ENCODE measurements at places on chromosomes 2 and 18. TPM values are rescaled to one million over a fixed set of nuclear protein-coding genes. Genes with fewer than 3 reads are reported as not detected.

DNA sequence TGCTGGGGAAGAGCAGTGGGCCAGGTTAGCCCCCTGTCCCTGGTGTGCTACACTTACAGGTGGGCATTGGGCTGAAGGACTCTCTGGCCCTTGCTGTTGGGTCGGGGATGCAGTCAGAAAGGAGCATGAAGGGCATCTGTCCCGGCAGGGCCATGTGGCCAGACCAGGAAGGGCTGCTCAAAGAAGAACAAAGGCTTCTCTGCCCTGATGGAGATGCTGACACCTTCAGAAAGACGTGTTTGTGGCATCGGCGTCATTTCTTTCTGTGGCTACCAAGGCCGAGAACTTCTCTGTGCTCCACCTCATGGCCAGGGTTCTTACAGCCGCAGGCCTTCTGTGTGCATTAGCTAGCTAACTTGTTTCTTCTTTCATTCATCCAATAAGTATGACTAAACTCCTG, 239.1 kb downstream of the FAM210A start:
- H3K27me3 ChIP-seq, result no peaks in the 10 kb centered on the region
- no peak overlapping the region for H3K27ac ChIP-seq
- no peak for DNase-seq
- H3K4me3 ChIP-seq, result no peak overlapping the region
- no peaks in the 10 kb centered on the region for H3K4me1 ChIP-seq

- H3K27ac ChIP-seq, result no peak overlapping the region
- no peaks in the 10 kb centered on the region for H3K27me3 ChIP-seq
- no peak for DNase-seq
- H3K36me3 ChIP-seq, result no peaks in the 10 kb centered on the region
Measured at GRCh38 chr2:71925268-71926088, 222.2 kb downstream of the CYP26B1 start.

DNA sequence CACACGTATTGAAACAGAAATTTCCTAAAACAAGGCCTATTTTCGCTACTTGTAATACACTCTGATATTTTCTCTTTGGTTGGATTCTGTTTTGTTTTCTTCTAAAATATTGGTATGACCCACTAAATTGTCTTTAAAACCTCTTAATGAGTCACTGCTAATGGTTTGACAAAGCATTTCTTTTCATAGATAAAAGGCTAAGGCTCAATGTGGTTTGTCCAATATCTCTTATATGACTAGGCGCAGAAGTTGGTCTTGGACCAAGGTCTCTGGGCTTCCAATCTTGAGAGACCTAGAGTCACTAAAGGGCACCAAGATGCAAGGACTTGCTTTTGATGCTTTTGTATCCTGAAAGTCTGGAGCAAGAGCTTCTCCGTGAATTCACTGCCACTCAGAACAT, 498.2 kb upstream of the TCF4 start:
- H3K4me3 ChIP-seq, result no peak overlapping the region
- no peak for DNase-seq
- H3K27ac ChIP-seq, result no peak overlapping the region
- no peaks in the 10 kb centered on the region for H3K36me3 ChIP-seq

GRCh38 chr2:110104025-110104771, 11.4 kb downstream of the MALL start:
- no peak overlapping the region for H3K4me3 ChIP-seq
- H3K36me3 ChIP-seq, result no peaks in the 10 kb centered on the region
- H3K4me1 ChIP-seq, result peaks cover 71% of the 10 kb centered on the region
- peak overlapping the region; percentile 87 for H3K27ac ChIP-seq
- DNase-seq, result peak; percentile 59
- H3K27me3 ChIP-seq, result no peaks in the 10 kb centered on the region

- peaks cover 14% of the 10 kb centered on the region for H3K27me3 ChIP-seq
- H3K4me1 ChIP-seq, result no peaks in the 10 kb centered on the region
- no peak overlapping the region for H3K27ac ChIP-seq
- no peaks in the 10 kb centered on the region for H3K36me3 ChIP-seq
Measured at GRCh38 chr2:239009589-239009961, 161.7 kb downstream of the TWIST2 start.

- no peaks in the 10 kb centered on the region for H3K27me3 ChIP-seq
- no peak overlapping the region for H3K27ac ChIP-seq
- DNase-seq, result peak; percentile 50
- H3K4me1 ChIP-seq, result peaks cover 8% of the 10 kb centered on the region
- H3K4me3 ChIP-seq, result no peak overlapping the region
- H3K36me3 ChIP-seq, result no peaks in the 10 kb centered on the region
Measured at GRCh38 chr2:70678576-70679143, 89.3 kb downstream of the ADD2 start.

DNA sequence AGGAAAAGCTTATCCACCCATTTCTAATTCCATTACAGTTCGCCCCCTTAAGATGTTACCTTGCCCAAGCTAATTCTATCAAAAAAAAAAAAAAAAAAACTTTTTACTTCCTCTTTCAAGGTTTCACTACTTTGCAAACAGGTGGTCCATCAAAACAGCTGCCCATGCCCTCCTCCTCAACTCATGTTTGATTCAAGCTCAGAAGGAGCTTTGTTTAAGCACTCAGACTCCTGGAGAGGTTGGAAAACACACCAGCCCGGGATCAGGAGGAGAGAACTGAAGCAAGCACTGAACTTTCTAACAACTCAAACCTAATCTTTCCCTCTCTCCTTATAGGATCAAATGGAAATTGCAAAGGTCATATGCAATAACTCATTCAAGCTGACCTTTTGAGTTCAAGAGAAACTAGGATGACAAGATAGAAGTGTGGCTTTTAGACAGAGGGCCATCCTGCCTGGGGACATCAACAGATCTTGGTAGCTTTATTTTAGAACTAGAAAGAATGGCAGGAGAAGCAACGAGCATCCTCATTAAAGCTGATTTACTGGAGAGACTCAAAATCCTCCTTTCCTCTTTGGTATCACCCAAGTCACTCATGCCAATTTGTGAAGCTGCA, 28.3 kb upstream of the FZD7 start:
- H3K4me3 ChIP-seq, result no peak overlapping the region
- no peaks in the 10 kb centered on the region for H3K27me3 ChIP-seq
- no peaks in the 10 kb centered on the region for H3K36me3 ChIP-seq
- no peak overlapping the region for H3K27ac ChIP-seq

- H3K4me3 ChIP-seq, result no peak overlapping the region
- H3K27ac ChIP-seq, result no peak overlapping the region
- DNase-seq, result peak; percentile 33
Measured at GRCh38 chr2:23605236-23605635, 220.3 kb downstream of the KLHL29 start.

DNA sequence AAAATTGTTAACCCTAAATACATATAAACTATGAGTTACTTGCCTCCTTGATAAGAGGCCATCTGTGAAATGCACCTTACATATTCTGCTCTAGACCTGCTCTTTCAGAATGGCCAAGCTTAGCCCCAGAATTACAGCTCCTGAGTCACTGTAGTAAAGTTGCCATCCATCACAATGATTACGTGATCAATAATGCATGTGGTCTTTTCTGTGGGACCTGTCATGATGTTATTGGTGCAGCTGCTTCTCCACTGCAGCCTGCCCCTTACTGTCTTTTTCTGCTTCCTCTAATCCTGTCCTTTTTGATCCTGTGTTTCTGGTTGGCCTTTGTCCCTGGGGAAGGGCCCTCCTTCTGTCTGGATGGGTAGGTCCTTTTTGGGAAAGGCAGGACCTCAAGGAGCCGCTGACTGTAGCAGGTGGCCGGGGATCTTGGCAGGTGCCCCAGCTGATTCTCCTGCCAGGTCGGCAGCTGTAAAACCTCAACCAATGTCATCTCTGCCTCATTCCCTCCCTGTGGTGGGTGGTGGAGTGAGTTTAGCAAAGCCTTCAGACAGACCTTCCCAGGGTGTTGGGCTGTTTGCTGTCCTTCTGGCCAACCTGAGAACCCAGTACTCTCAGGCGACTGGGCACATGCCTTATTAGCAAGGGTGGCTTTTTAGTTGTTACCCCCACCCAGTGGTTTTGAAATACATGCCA, 126.2 kb upstream of the EML6 start:
- H3K36me3 ChIP-seq, result peaks cover 19% of the 10 kb centered on the region
- peaks cover 77% of the 10 kb centered on the region for H3K4me1 ChIP-seq
- H3K4me3 ChIP-seq, result no peak overlapping the region
- H3K27me3 ChIP-seq, result no peaks in the 10 kb centered on the region
- no peak for DNase-seq

DNA sequence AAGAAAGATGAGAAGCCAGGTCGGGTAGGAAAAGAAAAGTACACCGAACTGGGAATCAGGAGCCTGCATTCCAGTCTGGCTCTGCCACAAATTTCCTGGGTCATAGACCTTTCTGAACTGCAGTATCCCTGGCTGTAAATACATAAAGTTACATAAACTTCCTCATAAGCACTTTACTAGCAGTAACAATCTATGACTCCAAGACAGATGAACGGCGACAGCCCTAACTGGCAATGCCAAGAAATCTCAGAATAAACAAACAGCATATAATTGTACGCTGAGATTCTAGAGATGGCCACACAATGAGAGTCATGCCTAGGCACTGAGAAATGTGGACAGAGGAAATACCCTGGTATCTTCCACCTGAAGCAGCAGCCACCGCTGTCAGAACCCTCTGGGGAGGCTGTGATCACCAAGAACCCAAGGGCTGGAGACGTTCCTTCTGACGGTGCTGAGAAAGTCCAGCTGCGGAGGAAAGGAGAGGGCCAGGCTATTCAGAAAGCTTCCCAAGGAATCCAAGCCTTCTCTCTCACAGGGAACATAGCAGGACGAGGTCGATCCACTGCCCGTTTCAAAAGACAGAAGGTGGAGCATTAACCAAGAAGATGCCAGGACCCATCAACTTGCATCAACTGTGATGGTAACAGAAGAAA, 89.3 kb upstream of the SLC66A3 start:
- no peak overlapping the region for H3K4me3 ChIP-seq
- H3K27me3 ChIP-seq, result no peaks in the 10 kb centered on the region
- no peak for DNase-seq
- no peaks in the 10 kb centered on the region for H3K36me3 ChIP-seq
- no peaks in the 10 kb centered on the region for H3K4me1 ChIP-seq

GRCh38 chr18:72799106-72799505, 68.7 kb downstream of the NETO1 start:
- no peak overlapping the region for H3K27ac ChIP-seq
- H3K36me3 ChIP-seq, result no peaks in the 10 kb centered on the region
- no peaks in the 10 kb centered on the region for H3K4me1 ChIP-seq
- H3K27me3 ChIP-seq, result no peaks in the 10 kb centered on the region
- H3K4me3 ChIP-seq, result no peak overlapping the region

GRCh38 chr2:177235855-177236437, 23.4 kb downstream of the HNRNPA3 start:
- H3K27me3 ChIP-seq, result no peaks in the 10 kb centered on the region
- no peak for DNase-seq
- H3K36me3 ChIP-seq, result peaks cover 43% of the 10 kb centered on the region
- H3K4me1 ChIP-seq, result peaks cover 72% of the 10 kb centered on the region

DNA sequence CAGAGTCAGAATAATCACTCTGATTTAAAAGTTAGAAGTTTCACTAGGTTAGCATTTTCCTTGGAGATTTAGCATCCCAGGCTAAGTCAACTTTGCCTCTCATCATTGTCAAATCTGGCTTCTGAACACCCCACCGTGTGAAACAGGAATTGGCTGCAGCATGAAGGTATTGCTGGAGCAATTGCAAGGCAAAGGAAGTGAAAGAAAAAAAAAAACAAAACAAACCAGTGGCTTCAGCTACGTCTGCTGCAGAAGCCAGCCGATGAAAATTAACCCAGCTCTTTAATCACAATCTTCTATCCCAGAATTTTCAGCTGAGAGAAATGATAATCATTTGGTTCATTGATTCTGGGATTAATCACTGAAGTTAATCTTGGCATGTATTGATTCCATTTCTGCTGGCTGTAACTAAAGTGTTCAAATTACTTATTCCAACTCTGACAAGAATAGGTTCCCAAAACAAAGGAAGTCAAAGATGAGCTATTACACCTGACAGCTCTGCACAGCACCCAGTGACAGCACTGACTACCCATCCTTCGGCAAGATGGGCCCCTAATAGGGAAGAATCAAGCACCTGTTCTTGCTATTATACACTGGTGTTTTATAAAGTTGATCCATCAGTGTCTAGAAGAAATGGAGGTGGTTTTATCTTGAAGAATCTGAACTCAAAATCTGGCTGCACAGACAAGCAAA, 42.7 kb upstream of the REG3G start:
- DNase-seq, result no peak
- H3K36me3 ChIP-seq, result no peaks in the 10 kb centered on the region
- no peaks in the 10 kb centered on the region for H3K27me3 ChIP-seq
- H3K4me1 ChIP-seq, result no peaks in the 10 kb centered on the region
- no peak overlapping the region for H3K4me3 ChIP-seq
- H3K27ac ChIP-seq, result no peak overlapping the region

- DNase-seq, result no peak
- H3K4me3 ChIP-seq, result no peak overlapping the region
- H3K36me3 ChIP-seq, result no peaks in the 10 kb centered on the region
- H3K4me1 ChIP-seq, result no peaks in the 10 kb centered on the region
- no peak overlapping the region for H3K27ac ChIP-seq
Measured at GRCh38 chr2:41267929-41268659, 779.7 kb upstream of the PKDCC start.

DNA sequence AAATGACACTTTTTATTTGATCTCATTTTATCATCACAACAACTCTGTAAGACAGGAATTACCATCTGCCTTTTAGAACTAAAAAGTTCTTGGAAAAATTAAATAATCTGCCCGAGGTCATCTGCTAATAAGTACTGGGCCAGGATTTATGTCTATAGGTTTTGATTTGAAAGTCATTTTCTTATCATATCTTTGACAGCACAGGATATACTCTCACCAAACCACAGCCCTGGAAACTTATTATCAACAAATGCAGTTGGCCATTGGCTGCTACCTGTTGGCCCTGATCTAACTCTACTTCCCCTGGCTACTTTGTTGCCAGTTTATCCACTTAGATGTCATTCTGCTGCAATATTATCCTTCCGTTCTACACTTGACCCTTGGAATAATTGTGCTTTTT, 354.6 kb downstream of the RAD51AP2 start:
- DNase-seq, result no peak
- H3K27me3 ChIP-seq, result no peaks in the 10 kb centered on the region
- H3K27ac ChIP-seq, result no peak overlapping the region
- H3K36me3 ChIP-seq, result no peaks in the 10 kb centered on the region
- no peaks in the 10 kb centered on the region for H3K4me1 ChIP-seq

The CCDC74B gene
- 7.2 TPM for total RNA-seq

The UGT1A8 gene
- not detected for total RNA-seq

The CMPK2 gene
- 43.3 TPM for total RNA-seq

The CXCR1 gene
- total RNA-seq, result 10.4 TPM

The RGPD4 gene
- total RNA-seq, result not detected

The COL3A1 gene
- 187 TPM for total RNA-seq

The IL1F10 gene
- not detected for total RNA-seq

The FRZB gene
- total RNA-seq, result 2.9 TPM

The TUBA4B gene
- 3.5 TPM for total RNA-seq

The GALNT5 gene
- 33.9 TPM for total RNA-seq

The NDC80 gene
- total RNA-seq, result 1.1 TPM

The MALT1 gene
- 23.1 TPM for total RNA-seq

The MRPS5 gene
- 51.9 TPM for total RNA-seq

The DNAJC5G gene
- total RNA-seq, result not detected

The LYPD6B gene
- 2.0 TPM for total RNA-seq

All from lower lobe of right lung (tissue), 2 donors.